ENCODE measurements at places on chromosomes 3 and 15.

- DNase-seq = no peak
Observed at GRCh38 chr15:30929064-30929669, 25.5 kb downstream of the FAN1 start.

- DNase-seq = no peak
Observed at GRCh38 chr15:75335313-75335704, 554 bp upstream of the COMMD4 start.

GRCh38 chr3:12752809-12753208 is 6.2 kb downstream of the TMEM40 start:
- DNase-seq = no peak

- no peak for DNase-seq
Observed at GRCh38 chr3:127000119-127000518, 17.2 kb downstream of the PLXNA1 start.

DNA sequence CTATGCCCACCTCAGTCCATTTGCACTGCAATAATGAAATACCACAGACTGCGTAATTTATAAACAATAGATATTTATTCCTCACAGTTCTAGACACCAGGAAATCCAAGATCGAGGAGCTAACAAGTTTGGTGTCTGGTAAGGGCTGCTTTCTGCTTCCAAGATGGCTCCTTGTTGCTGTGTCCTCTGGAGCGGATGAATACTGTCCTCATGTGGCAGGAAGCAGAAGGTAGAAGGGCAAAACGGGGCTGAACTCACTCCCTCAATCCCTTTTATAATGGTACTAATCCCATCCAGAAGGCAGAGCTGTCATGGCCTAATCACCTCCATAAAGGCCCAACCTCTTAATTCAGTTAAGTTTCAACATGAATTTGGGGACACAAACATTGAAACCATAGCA is 75.3 kb downstream of the P2RY1 start:
- DNase-seq = no peak

All from activated CD4-positive, alpha-beta T cell treated with anti-CD3 and anti-CD28 coated beads, Interleukin-2, Interleukin-4, amounts not matched to agents 100 ng/mL and 50 ng/mL, durations not matched to agents 16 hours and 8 hours (primary cell).